Stimulated activated CD4-positive, alpha-beta T cell treated with anti-CD3 and anti-CD28 coated beads, Interleukin-15, amount 100 ng/mL, for 1 hour (primary cell): ENCODE measurements at places on chromosomes 7 and 10.

DNA sequence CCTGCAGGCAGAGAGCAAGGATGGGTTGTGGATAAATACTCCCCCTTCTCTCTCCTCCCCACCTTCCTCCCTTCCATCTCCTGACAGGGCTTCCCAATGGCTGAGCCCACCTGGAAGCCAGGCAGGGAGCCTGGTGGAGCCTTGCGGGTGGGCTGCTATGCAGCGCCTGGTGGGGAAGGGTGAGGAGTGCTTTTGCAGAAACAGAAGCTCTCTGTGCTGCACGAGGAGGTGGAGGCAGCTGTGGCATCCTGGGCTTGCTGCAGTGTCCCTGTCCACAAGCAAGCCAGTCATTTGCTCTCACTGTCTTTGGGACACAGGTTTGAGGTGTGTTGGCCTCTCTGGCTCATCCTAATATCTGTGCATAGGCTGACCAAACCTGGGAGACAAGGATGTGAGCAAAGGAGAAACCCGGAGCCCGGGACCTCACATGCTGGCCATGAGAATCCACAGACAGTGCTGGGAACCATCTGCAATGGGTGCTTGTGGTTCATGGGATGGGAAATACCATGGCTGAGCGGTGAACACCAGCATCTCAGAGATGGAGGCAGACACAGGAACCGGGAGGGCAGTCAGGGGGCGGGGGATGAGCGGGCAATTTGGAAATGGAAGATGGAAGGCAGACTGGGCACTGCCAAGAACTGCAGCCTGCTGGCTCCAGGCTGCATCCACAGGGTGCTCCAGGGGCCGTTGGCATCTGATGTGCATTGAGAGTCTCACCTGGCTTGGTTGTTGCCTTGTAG is 364.2 kb downstream of the GLRX3 start:
- DNase-seq, result no peak

GRCh38 chr7:14209896-14210484 is 220.5 kb upstream of the ETV1 start:
- DNase-seq, result no peak

DNA sequence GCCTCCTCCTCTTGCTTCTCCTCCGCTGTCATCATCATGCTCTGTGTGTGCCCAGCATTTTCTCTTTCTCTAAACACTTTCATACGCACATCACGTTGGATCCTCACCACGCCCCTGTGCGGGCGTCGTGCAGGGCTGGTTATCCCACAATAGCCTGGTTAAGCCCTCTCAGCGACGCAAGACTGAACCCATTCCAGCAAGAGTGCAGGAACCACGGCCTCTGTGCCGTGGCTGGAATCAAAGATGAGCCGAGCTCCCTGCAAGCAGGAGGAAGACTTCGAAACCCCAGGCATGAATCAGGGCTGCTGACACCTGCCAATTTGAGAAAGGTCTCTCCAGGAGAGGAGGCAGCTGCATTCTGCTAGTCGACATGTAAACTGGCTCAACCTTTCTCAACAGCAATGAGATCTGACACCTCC is 74.8 kb upstream of the FOXK1 start:
- DNase-seq, result no peak

DNA sequence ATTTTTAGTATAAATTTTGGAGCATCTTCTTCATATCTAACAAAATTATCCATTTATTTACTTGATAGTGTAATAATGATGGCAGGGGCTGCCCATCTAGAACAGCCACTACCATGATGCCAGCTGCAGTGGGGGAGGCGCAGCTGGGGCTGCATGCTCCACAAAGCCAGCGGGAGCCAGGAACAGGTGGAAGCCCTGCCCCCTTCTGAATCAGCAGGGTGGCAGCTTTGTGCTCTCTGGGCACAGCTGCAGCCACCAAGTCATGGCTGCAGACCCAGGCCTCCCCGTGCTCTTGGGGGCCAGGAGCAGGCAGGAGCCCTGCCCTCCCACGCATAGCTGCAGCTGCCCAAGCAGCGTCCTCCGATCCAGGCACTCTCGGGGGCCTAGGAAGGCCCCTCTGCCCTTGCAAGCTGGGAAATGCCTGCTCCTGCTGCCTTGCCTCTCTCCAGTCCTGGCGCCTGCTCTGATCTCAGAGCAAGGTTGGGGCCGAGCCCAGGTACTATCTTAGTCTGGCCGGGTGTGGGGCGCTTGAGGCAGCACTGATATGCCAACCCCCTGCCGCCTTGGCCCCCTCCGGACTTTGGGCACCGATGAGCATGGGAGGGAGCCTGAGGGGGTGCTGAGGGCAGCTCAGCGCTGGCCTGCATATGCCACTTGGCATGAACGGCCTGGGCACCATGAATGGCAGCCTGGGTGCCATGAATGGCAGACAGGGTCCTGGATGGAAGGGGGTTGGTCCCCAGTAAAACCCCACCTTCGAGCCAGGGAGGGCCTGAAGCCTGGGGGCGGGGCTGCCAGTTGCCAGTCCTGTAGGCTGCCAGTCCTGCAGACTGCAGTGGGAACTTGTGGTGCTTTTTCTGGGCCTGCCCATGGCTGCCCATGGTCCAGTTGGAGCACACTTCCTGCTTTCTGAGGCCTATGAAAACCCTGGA is 1110.8 kb upstream of the POT1 start:
- DNase-seq, result no peak

DNA sequence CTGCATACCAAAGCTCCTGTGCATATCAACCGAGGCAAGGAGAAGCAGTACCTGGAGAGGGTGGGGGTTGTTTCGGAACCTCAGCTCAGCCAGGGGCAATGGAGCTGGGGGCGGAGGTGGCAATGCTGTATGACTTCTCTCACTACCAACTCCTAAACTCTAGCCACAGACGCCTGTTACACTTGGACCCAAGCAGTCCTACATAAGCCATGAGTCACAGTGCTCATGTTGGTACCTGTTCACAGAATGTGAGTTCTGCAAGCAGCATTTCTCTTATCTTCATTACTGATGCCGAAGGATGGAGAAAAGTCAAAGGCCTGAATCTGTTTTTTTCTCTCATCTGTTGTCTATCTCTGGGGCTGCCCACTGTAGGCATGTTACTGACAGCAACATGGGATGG is 3.2 kb upstream of the RAB18 start:
- DNase-seq, result no peak

- no peak for DNase-seq
These were observed 27.3 kb upstream of the KMT2E start for GRCh38 chr7:104986628-104987259.

DNA sequence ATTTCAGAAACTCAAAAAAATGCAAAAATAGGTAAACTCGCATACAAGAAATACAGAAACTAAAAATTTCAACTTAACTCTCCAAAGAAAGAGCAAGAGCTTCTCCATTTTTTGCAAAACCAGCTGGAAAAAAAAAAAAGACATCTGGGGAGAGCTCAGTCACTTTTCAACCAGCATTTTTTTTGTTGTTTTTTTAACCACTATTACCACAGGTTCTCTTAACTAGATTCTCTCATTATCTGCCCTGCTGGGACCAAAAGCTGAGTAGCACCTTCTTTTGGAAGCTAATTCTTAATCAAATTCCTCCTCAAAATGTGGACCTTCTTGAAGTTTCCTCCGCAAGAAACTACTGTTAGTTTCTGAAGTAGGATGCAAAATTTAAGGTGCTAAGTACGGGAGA is 14.2 kb downstream of the IGF2BP3 start:
- no peak for DNase-seq

DNA sequence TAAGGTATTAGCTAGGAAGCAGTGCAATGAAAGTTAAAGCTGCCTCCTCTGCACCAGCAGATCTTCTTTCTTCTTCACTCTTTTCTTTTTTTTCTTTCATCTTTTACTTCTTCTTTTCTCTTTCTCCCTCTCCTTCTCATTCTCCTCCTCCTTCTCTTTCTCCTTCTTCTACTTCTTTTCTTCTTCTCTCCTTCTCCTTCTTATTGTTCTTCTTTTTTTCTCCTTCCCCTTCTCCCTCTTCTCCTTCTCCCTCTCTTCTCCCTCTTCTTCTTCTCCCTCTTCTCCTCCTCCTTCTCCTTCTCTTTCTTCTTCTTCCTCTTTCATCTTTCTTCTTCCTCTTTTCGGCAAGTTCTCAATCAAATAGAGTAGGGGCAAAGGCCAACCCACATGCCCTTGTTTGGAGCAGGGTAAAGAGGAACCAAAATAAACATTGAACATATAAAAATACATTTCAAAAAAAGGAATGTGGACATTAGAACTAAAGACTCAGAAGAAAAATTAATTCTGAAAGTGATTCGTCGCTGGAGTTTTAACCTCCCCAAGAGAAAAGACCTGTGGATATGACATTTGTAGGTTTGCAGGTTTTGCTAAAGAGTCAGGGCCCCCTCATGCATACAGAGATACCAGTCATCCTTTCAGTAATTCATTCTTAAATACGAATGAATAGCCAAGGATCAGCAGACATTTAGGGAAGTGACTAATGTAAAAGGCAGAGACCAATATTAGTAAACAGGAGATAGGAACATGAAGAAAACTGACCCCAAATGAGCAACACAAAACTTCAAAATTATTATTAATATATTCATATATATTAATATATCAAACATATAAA is 93.0 kb upstream of the RSU1 start:
- DNase-seq, result no peak

DNA sequence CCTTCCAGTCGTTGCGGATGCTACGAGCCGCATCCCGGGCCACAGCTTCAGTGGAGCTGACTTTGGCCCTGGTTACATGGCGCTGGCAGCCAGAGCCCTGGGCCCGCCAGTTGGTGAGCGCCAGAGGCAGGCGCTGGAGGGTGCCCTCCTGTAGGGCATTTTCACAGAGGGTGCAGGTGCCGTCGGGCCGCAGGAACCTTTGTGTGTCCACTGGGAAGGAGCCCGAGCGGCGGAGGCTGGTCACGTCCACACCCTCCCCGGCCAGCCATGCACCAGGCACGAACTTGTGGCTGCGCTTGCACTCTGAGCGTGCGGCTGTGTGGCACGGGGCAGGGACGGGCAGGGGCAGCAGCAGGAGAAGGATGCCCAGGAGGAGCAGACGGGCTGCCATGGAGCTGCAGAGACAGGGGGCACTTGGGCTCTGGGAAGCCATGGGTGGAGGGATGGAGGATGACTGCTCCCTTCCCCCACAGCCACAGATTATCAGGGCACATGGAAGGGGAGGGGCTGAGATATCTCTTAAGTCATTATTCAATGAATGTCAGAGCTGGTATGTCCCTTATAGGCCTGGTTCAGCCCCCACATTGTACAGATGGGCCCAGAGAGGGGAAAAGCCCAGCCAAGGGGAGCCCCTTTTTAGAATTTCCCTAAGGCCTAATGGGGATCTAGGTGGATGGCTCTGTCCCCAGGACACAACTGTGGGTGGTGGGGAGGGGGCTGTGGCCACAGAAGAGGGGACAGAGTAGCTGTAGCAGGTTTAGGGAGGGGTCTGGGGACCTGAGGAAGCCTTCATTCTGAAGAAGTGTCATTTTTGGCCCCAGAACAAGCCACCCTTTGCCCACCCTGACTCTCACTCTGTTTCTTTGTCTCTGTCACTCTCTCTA is 1.8 kb downstream of the PRF1 start:
- DNase-seq, result no peak

- DNase-seq, result no peak
These were observed 36.1 kb upstream of the PRSS37 start for GRCh38 chr7:141877365-141877764.

DNA sequence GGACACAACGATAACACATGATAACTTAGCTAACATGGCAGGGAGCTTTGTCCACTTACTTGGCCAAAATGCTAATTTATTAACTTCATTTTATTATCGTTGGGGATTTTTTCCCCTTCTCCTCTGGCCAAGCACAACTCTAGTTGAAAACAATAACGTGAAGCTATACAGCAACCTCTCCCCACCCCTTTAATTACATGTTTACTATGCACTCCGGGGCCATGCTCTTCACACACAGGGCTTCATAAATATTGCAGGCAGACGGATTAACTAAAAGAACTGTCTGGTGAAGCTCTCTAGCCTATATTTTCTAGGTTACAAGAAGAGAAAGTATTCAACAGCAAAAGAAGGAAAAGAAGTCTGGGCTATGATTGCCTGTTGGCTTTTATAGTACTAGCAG is 51.7 kb downstream of the XRCC2 start:
- no peak for DNase-seq

DNA sequence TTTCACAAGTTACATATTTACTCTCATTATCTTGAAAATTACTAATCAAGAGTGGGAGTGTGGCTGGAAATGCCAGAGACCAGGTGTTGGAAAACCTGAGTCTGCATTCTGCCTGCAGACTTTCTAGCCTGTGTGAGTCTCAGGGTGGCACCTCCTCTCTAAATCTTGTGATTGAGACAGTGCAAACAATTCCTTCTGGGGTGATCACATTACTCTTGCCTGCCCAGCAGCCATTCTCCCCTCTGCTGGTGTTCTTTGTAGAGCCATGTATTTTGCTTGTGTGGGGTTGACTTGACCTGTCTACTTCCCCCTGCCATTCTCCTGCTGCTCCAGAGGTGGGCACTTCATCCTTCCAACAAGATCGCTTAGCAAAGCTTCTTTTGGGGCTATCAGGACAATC is 101.1 kb downstream of the RAPGEF5 start:
- no peak for DNase-seq

GRCh38 chr7:130974794-130975193 is 240.8 kb upstream of the KLF14 start:
- no peak for DNase-seq

DNA sequence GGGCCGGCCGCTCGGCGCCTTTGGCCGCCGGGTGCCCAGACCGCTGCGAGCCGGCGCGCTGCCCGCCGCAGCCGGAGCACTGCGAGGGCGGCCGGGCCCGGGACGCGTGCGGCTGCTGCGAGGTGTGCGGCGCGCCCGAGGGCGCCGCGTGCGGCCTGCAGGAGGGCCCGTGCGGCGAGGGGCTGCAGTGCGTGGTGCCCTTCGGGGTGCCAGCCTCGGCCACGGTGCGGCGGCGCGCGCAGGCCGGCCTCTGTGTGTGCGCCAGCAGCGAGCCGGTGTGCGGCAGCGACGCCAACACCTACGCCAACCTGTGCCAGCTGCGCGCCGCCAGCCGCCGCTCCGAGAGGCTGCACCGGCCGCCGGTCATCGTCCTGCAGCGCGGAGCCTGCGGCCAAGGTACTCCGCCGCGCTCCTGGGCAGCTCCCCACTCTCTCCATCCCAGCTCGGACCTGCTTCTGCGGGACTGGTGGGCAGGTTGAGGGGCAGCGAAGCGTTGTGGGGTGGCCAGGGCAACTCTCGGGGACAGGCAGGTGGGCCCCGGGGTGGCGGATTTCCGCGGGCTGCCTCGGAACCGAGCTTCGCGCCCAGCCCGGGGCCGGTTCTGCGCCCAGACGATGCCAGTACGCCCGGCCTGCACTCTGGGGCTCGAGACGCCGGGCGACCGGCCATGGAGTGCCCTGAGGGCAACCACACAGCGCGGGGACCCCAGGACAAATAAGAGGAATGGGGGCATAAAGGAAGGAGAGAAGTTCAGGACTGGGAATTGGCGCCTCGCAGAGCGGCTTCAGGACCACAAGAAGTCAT is 578 bp downstream of the HTRA1 start:
- DNase-seq, result no peak

DNA sequence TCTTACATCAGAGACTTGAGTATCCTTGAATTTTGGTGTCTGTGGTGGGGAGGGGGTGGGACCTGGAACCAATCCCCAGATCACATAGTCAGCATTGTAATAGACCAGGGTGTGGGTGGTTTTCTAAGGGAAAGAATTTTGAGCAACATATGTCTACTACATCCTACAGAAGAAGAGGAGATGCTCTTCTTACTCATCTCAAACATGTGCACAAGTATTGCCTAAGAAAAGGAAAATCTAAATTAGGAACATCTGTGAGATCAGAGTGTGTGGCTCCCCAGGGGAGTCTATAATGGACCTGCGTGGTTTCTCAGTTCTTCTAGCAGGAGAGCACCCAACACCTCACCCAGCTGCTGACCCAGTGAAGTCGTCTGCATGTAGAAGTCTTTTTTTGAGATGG is 148.8 kb downstream of the CCDC3 start:
- no peak for DNase-seq

GRCh38 chr10:30594077-30594476 is 35.5 kb downstream of the LYZL2 start:
- DNase-seq, result no peak
